C1 segment of cervical spinal cord (tissue), 14 donors: ENCODE measurements at places on chromosomes 2 and 18.

DNA sequence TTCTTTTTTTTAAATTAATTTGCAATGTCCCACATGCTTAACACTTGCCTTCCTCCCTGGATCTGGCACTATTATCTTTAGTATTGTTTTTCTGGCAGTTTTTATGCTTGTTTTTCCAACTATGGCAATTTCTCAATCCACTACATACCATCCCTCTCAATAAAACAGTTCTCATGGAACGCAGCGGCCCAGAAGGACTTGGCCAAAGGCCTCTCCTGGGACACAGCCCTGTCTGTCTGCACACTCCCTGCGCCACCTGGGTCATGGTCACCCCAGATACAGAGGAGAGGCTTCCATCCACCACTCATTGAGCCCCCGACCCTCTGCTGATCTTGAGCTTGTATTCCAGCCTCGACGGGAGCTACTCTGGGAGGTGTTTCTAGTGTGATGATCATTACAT, 91.2 kb downstream of the TWIST2 start:
- no peak for DNase-seq

- no peak for DNase-seq
Measured at GRCh38 chr2:112183327-112184025, 45.3 kb downstream of the FBLN7 start.

GRCh38 chr2:8379549-8379948, 302.3 kb upstream of the ID2 start:
- no peak for DNase-seq

DNA sequence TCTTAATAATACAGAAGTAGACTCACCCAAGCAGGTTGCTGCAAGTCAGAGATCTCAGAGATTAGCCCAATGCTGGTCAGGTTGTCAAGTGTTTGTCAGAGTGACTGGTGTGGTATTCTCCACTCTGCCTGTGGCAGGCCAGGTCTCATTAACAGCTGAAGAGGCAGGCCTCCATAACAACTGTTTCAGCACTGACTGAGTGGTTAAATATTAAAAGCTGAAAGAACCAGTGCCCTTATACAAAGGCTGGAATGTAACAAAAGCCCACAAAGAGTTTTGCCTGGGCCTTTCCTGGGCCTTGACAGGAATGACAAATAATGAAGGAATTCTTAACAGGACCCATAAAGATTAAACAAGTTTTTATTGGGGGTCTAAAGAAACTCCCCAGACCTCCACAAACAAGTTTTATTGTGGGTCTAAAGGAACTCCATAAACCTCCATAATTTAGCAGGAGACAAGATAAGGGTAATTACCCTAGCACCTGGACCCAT, 26.8 kb downstream of the SULT1C2 start:
- DNase-seq: no peak

GRCh38 chr2:219279151-219279915, at the start of gene DNAJB2:
TSS of gene DNAJB2 (plus strand) at chr2:219279366. CDS start at chr2:219279834, 468 bp downstream.
- peak; percentile 97 for DNase-seq

- no peak for DNase-seq
Measured at GRCh38 chr2:147345246-147345645, 499.6 kb upstream of the ACVR2A start.

DNA sequence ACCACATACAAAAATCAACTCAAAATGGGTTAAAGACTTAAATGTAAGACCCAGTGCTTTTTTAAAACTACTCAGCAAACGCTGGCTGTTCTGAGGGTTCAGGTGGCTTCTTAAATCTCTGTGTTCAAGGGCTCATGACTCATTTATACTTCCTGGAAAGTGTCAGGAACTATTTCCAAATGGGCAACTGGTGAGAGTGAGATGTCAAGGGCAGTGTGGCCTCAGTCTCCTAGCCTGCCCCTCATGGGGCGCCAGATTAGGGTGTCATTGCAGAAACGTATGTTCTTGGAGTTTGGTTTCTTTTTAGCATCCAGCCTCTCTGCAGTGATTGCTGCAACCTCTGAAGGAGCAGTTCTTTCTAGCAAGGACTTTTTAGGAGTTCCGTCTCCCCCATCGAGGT, 485.4 kb downstream of the TNS1 start:
- no peak for DNase-seq

DNA sequence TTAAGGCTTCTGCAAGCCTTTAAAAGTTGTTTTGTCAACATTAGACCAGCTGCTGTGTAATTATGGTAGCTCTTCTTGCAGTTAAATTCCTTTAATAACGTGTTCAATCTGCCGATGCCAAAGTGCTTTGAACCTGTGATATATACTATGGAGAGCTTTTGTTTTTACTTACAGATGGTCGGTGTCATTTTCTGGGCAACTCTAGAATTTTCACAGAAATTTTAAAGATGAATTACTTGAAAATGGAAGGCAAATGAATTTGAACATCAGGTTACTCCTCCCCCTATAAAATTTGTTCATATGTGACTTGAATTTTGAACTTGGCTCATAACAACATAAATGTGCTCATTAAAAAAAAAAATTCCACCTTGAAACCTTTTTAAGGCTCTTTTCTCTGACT, 23.0 kb downstream of the LYPD6 start:
- no peak for DNase-seq

GRCh38 chr2:177543007-177543760, 150.6 kb downstream of the AGPS start:
- DNase-seq: no peak

DNA sequence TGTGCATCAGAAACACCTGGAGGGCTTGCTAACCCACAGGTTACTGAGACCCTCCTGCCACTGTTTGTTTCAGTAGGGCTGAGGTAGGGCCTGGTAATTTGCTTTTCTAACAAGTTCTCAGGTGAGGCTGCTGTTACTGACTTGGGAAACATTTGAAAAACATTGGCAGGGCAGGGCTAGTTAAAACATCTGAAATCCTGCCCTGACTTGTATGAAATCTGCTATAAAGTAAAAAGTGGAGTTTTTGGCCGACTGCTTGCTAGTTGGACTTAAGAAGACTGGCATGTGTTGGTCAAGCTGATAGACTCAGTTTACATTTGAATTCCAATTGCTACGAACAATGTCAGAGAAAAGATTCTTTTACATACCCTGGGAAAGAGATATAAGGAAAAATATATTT, 111.6 kb upstream of the DLX2 start:
- DNase-seq: no peak

DNA sequence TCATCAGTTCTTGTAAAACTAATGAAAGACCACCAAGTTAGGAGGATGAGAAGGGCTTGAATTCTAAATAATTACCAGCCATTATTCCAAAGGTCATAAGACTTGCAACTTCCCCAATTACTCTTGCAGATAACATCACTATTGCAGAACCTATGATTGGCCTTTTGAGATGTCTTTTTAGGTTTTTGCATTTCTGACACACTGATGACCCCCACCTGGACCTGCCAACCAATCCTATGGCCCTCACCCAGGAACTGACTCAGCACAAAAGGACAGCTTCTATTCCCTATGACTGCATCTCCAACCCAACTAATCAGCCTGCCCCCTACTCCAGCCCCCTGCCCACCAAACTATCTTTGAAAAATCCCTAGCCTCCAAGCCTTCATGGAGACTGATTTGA, 111.5 kb upstream of the COPS8 start:
- DNase-seq: no peak

DNA sequence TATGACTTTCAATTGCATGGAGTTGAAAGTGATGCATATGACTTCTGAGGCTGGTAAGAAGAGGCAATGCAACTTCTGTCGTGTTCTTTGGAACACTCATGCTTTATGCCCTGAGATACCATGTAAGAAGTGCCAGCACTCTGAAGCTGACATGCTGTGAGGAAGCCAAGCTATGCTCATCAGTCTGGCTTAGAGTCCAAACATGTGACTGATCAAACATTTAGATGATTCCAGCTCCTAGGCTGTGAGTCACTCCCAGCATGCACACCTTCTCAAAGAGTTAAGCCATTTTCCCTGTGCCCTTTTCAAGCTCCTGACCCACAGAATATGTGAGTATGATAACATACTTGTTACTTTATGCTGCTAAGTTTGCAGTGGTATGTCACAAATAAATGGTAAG, 15.8 kb upstream of the VRK2 start:
- DNase-seq: no peak

- peak; percentile 38 for DNase-seq
Measured at GRCh38 chr2:128308284-128308731, 10.4 kb downstream of the HS6ST1 start.

- peak; percentile 72 for DNase-seq
Measured at GRCh38 chr2:23940718-23941620, 706 bp downstream of the UBXN2A start.

- no peak for DNase-seq
Measured at GRCh38 chr2:199775267-199775666, 75.7 kb downstream of the FTCDNL1 start.
